ENCODE measurements at places on chromosomes 1 and 21. TPM values are rescaled to one million over a fixed set of nuclear protein-coding genes. Genes with fewer than 3 reads are reported as not detected.

The BEND5 gene
- 0.46 TPM for total RNA-seq

The PPP1R8 gene
- 82.5 TPM for total RNA-seq

The FCGR3B gene
- not detected for total RNA-seq

The CLCNKA gene
- total RNA-seq: not detected

The GPR37L1 gene
- not detected for total RNA-seq

The HTR6 gene
- total RNA-seq: 0.11 TPM

The OR14A16 gene
- total RNA-seq: not detected

The LEMD1 gene
- not detected for total RNA-seq

The NTRK1 gene
- 0.55 TPM for total RNA-seq

The AMY1C gene
- not detected for total RNA-seq

The LAMC2 gene
- total RNA-seq: not detected

The CHD5 gene
- total RNA-seq: 0.27 TPM

The NBPF20 gene
- total RNA-seq: 1.3 TPM

The ADGRL4 gene
- total RNA-seq: not detected

The FCGR2B gene
- total RNA-seq: 0.13 TPM

The GBP6 gene
- total RNA-seq: 0.55 TPM

The DNASE2B gene
- total RNA-seq: not detected
